ENCODE measurements at places on chromosomes 3 and 15.

DNA sequence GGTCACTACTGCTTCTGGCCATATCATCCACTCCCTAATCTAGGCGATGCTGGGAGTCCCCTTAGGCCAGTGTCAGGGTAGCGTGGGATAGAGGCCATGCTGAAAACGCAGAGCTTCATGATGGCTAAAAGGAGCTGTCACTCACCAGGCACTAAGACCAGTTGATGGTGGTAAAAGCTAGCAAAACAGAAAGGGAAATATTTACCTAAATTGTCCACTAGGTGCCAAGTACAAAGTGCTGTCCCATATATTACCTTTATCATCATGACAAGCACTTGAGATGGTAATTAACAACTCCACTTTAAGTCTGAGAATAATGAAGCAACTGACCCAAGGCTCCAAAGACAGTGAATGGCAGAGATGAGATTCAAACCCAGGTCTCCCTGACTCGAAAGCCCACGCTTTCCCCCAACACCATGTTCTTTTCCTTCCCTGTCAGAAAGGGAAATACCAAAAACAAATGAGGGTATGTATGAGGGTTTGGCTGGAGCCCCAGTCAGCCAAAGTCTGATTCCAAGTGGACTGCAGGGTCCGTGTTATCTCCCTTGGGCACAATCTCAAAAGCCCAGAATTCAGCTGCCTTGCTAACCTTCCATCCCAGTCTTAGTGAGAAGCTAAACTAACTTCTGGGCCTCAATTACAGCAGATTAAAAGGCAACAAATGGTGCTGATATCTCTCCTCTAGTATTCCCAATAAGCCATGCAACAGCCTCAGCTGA, 84.7 kb downstream of the RBPMS2 start:
- DNase-seq = no peak

DNA sequence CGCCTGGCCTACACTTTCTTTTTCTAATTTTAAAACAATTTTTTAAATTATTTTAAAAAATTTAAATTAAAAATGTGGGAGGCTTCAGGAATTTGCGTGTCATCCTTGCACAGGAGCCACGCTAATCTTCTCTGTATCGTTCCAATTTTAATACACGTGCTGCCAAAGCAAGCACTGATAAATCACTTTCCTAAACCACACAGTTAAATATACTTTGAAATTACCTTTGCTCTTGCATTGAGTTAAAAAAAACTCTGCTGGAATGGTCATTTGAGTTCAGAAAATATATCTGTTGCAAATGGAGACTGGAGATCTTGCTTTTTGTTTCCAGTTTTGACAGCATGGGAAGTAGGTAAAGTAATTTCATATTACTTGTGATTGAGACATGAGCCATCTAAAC, 23.6 kb downstream of the GATM start:
- DNase-seq = no peak

GRCh38 chr15:28260317-28260716, 61.7 kb downstream of the HERC2 start:
- DNase-seq = no peak

- no peak for DNase-seq
Observed at GRCh38 chr3:128297401-128298138, 144.3 kb downstream of the EEFSEC start.

GRCh38 chr3:179666436-179667035, 13.7 kb downstream of the USP13 start:
- DNase-seq = no peak

GRCh38 chr15:93029214-93029835, 59.7 kb downstream of the RGMA start:
- no peak for DNase-seq

GRCh38 chr3:69181592-69182211, 59.3 kb upstream of the LMOD3 start:
- no peak for DNase-seq

DNA sequence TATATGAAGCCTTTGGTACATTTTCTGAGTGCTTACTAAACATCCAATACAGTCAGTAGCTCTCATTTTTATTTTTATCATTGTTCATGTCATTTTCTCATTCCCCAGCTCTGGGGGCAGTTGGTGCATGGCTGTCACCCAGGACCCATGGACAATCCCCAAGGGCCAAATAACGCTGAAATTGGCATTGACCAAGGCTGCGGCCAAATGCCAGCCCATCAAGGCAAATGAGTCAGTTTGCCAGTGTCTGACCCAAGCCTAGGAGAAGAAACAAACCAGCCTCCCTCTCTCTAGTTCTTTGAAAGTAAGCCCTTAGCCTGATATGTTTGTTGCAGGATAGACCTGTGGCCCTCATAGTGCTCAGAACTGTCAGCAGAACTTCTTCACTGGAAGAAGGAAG, 219.2 kb downstream of the THSD4 start:
- no peak for DNase-seq

Measured in stimulated activated naive CD8-positive, alpha-beta T cell treated with anti-CD3 and anti-CD28 coated beads, Interleukin-15, amount 100 ng/mL, for 72 hours (primary cell).